ENCODE measurements at places on chromosomes 13 and 19.

DNA sequence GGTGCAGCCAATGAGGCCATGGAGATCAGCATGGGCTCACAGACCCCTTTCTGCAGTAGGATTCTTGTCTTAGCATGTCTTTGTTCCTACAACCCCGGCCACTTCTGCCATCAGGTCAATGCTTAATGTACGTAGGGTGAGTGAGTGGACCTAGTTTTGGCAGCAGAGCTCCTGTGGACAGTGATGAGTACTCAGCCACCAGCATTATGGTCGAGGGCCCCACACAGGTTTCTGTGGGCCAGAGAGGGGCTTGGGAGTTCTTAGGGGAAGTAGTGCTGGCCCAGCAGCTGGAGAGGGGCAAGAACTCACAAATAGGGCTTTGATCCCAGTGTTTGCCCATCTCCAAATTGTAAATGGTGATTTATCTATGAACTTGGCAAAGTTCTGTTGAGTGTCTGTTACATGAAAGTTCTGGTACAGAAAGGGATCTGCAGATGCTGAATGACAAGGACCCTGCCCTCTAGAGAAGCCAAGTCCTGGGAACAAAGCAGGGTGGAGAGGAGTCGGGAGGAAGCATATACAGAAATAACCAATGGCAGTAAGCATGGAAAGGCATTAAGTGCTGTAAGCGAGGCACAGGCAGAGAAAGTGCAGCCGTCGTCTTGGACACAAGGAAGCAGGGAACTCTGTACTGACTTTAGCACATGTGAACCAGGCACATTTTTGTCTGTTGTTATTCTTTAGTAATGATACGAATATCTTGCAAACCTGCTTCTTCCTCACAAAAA is 185.1 kb downstream of the MTUS2 start:
- no peak for DNase-seq

DNA sequence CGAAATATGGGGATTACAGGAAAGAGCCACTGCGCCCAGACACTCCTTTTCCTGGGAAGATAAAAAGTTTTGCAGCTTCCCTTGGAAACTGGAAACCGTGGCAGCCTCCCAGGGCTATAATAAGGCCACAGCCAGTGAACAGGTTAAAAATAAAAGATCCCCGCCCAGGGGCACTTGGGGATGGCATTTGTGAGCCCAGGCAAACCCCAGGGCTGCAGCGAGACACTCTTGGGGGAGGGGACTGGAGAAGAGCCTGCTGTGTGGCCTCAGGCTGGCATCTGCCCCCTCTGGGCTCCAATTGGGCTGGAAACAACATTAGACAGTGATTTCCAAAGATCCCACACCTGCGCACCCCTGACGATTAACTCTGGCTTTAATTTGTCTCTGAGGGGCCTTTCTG is 11.2 kb downstream of the FEM1A start:
- no peak for DNase-seq

DNA sequence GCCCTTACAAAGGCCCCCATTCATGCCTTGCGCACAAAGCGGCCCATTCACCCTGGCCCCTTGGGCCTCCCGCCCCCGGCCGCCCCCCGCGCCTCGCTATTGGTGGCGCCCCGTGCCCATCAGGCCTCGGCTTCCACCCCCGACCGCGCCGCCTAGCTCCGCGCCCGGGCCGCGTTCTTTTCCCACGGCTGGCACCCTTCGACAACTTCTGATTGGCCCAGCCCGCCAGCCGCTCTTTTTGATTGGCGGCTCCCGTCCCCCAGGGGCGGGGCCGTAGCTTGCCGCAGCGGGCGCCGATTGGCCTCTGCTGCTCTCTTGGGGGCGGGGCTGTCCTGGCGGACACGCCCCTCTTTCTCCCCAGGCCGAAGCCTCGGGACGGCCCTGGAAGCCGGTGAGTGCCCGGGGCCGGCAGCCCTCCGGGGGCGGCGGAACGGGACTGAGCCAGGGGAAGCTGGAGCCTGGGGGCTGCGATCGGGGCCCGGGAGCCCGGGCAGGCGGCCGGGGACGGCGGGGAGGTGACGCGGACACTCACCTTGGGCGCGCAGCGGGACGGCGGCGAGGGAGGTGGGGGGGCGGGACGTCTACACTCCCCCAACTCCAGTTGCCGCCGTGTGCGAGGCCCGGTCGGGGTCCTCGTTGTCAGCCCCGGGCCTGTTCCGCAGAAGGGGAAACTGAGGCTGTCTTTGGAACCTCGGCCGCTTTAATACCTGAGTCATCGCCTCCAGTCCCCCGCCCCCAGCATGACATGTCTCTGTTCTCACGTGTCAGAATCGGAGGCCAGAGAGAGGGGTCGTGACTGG is at the start of gene MYH14:
Gene MYH14 (plus strand): TSS at position 342 of the 800 bp plus-strand sequence. CDS start 6,744 bp downstream, outside the sequence.
- DNase-seq: peak; percentile 79

- no peak for DNase-seq
Observed at GRCh38 chr19:53333066-53333462, 485 bp upstream of the ZNF845 start.

- no peak for DNase-seq
Observed at GRCh38 chr13:93788456-93788855, 561.8 kb downstream of the GPC6 start.

DNA sequence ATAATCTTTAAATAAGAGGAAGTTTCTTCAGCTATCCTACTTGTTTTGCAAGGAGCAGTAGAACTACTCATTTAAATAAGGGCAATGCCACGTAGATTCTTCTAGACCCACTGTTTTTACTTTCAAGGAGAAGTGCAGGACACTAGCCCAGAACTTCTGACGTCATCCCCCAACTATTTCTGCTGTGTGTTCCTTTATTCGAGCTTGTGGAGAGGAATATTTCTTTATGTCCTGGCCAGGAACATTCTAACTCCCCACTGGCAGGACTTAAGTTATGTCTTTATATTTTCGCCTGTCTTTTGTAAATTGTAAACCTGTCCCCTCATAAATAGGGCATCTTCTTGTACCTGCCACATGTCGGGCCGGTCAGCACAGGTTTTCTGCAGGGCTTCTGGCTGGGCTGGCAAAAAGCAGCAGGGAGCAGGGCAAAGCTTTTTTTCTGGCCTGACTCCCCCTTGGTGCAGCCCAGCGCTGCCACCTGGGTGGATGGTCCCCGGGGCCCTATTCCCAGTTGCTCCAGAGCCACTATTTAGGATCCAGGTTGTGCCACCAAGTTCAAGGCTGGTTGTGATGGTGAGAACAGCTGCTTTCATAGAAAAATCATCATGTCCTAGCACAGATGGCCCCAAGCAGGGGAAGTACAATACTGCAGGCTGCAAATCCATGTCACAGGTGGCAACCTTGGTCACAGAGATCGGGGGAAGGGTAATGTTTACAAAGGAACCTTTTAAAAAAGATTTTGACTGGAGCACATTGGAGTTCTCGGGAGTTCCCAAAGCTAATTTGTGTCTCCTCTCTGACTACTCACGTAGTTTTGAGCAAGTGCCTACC is 1.8 kb downstream of the MBNL2 start:
- peak; percentile 43 for DNase-seq

DNA sequence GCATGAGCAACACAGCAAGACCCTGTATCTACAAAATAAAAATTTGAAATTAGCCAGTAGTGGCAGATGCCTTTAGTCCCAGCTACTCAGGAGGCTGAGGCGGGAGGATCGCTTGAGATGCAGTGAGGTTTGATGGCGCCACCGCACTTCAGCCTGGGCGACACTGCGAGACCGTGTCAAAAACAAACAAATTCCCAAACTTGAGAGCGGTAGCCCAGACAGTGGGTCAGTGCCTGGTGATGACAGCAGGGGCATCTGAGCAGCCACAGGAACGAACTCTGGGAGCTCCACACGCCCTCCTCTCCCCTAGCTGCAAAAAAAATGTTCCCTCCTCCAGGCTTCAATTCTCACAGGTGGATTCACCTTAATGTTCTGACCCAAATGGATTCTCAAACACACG is 14.1 kb downstream of the ZNF490 start:
- no peak for DNase-seq

GRCh38 chr13:78138756-78139155 is 220.1 kb upstream of the EDNRB start:
- DNase-seq: no peak

DNA sequence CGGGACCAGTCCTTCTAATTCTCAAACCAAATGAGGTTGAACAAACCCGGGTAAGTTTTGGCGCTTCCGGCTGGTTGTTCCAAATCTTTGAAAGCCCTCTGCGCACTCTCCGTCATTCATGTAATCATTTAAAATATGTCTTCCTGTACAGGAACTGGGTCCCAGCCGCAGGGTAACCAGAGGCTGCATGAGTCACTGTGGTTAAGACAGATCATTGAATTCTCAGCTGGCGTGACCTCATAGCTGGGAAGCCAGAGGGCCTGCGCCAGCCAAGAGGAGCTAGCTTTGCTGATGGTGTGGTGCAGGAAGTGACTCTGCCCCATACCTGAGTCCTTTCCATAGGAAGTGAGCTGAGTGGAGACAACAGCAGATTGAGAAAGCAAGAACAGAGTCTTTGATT is 135.2 kb downstream of the TSHZ3 start:
- DNase-seq: no peak

All from NCI-H460 (cell line).